T-cell (primary cell): ENCODE measurements at places on chromosomes 4 and X. TPM values are rescaled to one million over a fixed set of nuclear protein-coding genes. Genes with fewer than 3 reads are reported as not detected.
A peak's percentile ranks its signal among the peaks of the same experiment; 100 is the strongest.

ADH7 gene
- total RNA-seq, result not detected

DNA sequence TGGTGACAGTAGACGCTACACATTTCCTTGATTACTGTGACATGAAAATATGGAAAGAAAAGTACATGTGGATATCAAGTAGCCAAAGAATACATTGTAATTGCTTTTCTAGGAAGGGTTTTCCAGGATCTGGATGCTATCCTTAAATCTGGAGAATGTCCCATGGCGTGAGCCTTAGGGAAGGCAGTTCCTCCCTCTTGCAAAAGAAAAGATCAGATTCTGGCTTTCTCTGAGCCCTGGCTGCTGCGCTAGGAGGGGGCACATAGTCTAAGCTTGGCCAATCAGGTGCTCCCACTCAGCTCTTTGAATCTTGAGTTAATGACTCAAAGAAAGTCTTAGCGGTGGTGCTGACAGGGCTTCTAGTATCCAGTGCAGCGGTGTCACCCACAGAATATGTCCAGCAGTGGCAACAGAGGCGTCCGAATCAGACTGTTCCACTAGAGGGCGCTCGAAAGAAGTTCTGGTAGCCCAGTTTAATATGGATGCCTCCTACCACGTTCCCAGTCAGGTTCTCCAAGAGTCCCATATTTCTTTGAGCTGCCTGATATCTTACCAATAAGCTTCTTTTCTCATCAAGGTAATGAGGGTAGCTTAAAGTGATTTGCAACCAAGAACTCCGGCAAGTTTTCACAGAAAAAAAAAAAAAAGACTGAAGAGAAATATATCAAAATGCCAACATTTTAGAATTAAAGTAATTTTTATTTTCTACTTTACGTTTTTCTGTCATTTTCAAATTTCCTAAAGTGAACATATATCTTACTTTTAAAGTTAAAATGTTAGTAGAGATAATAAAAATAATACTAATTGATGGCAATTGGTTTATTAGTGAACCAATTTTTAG lies 213.4 kb upstream of the S100G start:
- peak; percentile 69 for DNase-seq

- peak; percentile 36 for DNase-seq
These were observed 6.4 kb downstream of the ELK1 start for GRCh38 chrX:47643926-47644325.

ENPEP gene
- total RNA-seq, result not detected

DNA sequence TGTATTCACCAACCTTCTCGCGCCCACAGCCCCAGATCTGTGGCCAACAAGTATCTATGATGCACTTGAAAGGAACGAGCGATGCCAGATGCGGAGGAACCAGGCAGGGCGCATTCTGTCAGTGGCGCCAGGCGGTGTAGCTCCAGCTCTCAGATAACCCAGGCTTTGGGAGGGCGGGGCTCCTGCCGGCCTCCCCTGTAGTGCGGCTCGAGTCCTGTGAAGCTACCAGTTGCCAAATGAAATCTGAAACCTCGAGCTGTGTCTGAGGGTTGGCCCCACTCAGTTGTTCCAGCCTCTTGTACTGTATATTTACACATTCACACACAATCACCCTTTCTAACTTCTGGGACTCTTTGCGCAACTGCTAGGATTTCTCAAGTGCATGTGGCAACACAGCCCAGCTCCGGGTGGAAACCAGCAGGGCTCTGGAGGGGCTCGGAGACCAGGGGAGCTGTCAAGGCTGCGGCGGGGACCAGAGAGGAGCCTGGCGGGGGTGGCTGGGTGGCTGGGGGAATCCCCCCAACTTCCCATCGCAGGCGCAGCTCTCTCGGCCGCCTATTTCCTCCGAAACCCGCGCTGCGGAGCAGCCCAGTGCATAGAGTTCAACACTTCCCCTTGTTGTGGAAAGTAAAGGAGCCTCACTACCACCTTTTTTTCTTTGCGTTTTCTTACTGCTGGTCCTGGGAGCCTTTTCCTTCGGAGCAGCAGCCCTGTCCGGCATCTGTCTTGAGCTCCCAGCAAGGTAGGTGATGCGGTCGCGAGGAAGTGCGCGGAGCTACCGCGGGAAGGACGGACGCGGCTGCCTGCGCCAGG lies at the start of gene ARHGAP24:
ARHGAP24 (plus strand) TSS at position 333 of the 813 bp plus-strand sequence.
- no peak for DNase-seq

HSD17B13 gene
- 0.86 TPM for total RNA-seq

HSFX2 gene
- total RNA-seq, result not detected

NIPAL1 gene
- 1.3 TPM for total RNA-seq

DNA sequence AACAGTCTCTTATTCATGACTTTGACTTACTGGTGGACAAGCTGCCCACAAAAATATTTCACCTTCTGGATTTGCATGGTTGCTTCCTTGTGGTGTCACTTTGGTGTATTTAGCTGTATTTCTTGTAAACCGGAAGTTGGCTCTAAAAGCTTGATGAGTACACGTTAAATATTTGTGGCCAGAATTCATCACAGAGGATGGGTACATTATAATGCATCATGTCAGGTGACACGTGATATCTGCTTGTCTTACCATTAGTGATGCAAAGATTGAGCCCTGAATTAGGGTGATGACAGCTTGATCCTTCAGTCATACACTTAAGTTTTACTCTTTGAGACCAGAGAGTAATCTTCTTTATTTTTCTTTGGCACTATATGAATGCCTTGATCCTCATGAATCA lies 188.3 kb upstream of the RPS6KA3 start:
- no peak for DNase-seq

DNA sequence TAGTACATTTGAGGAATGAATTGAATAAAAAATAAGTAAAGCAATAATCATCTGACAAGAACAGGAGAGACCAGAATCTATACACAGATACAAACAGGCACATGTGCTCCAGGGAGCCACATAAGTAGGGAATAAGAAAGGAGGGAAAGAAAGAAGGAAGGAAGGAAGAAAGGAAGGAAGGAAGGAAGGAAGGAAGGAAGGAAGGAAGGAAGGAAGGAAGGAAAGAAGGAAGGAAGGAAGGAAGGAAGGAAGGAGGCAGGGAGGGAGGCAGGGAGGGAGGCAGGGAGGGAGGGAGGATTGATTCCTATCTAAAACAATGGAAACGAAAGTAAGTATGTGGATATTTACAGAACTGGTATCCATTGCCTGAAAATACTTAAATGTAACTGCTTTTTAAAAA lies 475.8 kb downstream of the NLGN4X start:
- no peak for DNase-seq

SRPK3 gene
- not detected for total RNA-seq

TMEM129 gene
- 22.9 TPM for total RNA-seq

- no peak for DNase-seq
These were observed 322.9 kb downstream of the ANKRD50 start for GRCh38 chr4:124389591-124389990.

GRCh38 chrX:95040104-95040503 lies 1366.1 kb downstream of the FAM133A start:
- DNase-seq, result no peak

FATE1 gene
- total RNA-seq, result not detected

GRCh38 chrX:47174376-47174775 lies 19.3 kb upstream of the UBA1 start:
- DNase-seq, result no peak

DNA sequence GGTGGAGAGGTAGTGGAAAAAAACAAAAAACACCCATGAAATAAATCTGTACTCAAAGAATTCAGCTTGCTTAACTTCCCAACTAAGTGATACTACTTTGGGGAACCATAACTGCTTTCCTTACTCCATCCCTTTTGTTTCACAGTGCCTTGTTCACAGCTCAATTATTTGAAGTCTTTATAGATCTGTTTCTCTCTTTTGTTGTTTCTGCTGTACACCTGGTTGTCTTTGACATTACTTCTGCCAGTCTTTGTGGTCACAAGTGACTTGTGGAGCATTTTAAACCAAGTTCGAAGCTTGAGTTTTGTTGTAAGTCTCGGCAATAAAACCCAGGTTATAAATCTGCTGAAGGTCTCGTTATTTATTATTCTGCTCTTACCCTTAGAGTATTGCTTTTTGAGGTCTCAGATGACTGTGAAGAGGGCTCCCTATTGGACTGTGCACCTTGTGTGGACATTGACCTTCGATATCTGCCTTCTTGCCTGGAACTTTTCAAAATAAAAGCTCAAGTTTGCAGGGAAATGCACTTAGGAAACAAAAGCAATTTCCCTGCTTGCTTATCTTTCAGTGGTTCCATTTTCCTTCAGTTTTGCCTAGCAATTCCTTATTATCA lies 59.8 kb downstream of the ANK2 start:
- DNase-seq, result no peak

- no peak for DNase-seq
These were observed 23.7 kb downstream of the MGARP start for GRCh38 chr4:139256349-139256748.

GRCh38 chr4:151407018-151407417 lies 2.0 kb upstream of the FHIP1A start:
- no peak for DNase-seq

DNA sequence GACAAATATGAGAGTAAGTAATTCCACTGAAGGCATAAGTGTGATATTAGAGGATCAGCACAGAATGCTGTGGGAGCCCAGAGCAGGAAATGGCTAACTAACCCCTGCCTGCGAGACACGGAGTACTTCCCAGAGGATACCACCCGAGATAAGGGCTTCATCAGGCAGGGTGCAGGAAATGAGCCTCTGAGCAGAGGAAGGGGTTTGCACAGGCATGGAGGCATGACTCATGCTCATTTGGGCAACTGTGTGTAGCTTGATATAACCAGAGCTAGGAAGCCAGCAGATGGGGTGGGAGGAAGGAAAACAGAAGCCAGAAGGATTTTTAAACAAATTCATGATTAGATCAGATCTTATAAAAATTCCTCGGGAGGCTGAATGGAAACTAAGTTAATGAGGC lies 70.0 kb upstream of the TSPAN5 start:
- DNase-seq, result no peak

DNA sequence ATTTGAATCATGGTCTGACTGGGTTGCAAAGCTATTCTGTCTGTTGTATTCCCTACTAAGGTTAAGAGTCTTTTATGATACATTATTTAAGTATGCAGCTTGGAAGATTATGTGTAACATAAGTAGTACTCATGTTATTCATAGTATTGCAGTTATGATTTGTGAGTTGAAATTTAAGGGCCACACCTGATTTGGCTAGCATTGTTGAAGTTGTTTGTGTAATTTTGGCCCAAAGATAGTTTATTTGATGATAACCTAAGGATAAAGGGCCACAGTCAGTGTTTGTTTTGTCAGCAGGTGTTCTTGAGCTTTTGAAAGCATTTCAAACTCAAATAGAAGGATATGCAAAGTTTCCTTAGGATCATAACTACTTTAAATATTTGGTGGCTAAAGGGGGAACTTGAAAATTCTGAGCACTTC lies 38.9 kb downstream of the NUDT9 start:
- DNase-seq, result no peak

DNA sequence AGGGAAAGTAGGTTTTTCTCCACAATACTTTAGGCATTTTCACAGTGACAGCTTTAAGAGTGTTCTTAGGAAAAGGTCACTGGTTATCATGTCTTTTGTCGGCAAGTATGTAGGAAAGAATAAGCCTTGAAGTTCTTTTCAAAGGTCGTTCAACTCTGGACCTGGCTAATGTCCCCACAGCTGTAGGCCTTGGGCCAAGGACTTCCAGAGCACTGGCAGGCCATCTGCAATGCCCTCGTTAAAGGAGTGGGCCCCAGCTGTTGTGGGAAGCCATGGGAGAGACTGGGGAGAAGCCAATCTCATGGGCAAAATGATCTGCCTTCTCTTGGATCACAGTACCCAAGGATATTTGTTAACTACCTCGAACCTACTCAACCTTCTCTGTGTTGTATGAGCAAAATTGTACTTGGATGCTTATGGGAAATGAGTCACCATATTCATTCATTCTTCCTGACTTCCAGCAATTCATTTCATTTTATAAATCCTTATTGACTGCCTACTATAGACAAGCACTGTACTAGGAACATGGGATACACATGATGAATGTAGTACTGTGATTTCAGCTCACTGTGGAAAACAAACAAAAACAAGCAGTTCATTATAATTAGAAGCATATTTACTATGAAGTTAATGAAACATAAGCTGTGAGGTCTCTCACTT lies 141.1 kb upstream of the KIT start:
- no peak for DNase-seq

CFAP99 gene
- total RNA-seq, result not detected

DNA sequence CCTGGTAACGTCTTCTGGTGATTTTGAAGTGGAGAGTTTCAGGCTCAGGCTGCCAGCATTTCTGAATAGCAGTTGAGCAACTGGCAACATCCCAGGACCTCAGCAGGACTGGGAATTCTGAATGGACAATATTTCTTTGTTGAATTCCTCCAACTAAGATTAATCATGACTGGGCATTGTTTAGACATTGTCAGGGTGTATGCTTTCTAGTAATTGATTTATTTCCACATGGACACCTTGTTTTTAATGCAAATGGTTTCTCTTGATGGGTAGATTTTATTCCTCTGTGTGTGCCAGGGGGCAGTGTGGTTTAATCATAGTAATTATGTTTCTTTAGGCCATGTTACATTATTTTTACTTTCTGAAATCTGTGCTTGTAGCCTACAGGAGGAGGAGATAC lies 1004.7 kb upstream of the LCORL start:
- DNase-seq, result no peak

DNA sequence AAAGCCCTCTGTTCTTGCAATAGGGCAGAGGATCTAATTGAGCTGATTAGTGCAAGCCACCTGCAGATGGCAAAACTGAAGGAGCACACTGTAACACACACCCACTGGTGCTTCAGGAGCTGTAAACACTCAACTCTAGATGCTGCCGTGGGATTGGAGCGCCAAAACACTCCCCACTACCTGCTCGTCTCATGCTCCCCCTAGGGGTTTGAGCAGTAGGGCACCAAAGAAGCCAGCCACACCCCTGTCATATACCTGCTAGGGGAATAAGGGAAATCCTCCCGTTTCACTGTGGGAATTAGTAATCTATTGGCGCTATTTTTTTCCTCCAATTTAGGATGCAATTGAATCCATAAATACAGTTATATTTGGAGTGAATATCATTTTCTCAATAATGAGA lies 360.2 kb downstream of the GLUD2 start:
- no peak for DNase-seq

PPEF2 gene
- total RNA-seq, result 0.85 TPM
